ENCODE measurements at places on chromosomes 6 and 20.

DNA sequence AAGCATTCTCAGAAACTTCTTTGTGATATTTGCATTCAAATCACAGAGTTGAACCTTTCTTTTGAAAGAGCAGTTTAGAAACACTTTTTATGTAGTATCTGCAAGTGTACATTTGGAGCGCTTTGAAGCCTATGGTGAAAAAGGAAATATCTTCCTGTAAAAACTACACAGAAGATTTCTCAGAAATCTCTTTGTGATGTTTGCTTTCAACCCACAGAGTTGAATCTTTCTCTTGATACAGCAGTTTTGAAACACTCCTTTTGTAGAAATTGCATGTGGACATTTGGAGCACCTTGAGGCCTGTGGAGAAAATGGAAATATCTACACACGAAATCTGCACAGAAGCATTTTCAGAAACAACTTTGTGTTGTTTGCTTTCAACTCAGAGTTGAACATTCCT lies 612.3 kb upstream of the ZNF337 start:
- no peak for DNase-seq

GRCh38 chr6:52704060-52704459 lies 33.1 kb downstream of the TMEM14A start:
- no peak for DNase-seq

DNA sequence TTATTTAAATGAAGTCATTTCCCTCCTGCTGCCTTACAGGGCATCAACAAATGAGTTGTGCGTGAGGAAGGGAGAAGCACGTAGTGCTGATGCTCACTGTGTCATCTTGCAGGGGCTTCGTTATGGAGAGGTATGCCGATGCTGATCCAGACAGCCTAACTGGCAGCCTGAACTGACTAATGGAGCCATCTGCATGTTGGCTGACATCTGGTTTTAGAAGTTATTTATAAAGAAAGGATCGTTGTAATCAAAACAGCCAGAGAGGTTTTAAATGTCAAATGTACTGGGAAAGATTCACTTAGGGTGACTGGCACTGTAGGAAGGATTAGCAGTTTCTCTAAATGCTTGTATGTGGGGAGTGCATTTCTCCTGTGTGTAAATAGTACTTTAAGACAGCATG lies 54.6 kb downstream of the FARS2 start:
- no peak for DNase-seq

GRCh38 chr6:70717038-70717801 lies 49.5 kb downstream of the SMAP1 start:
- no peak for DNase-seq

DNA sequence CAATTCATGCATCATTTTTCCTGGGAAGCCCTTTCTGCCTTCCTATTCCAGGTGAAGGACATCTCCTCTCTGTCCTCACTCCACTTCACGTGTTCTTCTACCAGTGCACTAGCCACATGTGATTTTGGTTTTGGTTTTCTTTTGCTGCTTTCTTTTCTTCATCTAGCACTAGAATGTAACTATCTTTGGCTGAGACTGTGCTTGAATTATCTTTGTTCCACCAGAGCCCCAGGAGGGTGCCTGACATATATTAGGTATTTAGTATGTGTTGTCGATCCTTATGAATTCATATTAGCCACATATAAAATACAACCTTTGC lies 79.9 kb downstream of the VGLL2 start:
- DNase-seq = no peak

GRCh38 chr6:65700561-65700960 lies 6.5 kb downstream of the EYS start:
- DNase-seq = no peak

DNA sequence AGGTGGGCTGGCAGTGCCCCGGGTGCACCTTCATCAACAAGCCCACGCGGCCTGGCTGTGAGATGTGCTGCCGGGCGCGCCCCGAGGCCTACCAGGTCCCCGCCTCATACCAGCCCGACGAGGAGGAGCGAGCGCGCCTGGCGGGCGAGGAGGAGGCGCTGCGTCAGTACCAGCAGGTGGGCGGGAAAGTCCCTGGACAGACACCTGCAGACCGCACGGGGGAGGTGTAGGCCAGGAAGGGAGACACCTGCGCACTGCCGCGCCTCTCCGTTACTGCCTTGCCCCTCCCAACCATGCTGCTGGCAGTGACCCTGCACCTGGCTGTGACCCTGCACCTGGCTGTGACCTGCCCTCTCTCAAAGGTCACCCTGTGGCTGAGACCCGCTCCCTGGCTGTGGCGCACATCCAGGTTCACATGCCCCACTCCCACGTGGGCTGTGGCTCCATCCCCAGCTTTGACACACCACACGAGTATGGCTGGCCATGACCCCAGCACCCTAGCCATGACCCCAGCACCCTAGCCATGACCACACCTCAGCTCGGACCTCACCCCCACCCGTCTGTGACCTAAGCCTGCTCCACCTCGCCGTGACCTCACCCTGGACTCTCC lies 11.6 kb downstream of the RBCK1 start:
- no peak for DNase-seq

- no peak for DNase-seq
Observed at GRCh38 chr6:140977403-140977802, 1155.3 kb upstream of the GJE1 start.

- DNase-seq = no peak
Observed at GRCh38 chr6:165222315-165223025, 86.9 kb downstream of the C6orf118 start.

- DNase-seq = no peak
Observed at GRCh38 chr6:35142588-35143569, 1.7 kb upstream of the TCP11 start.

DNA sequence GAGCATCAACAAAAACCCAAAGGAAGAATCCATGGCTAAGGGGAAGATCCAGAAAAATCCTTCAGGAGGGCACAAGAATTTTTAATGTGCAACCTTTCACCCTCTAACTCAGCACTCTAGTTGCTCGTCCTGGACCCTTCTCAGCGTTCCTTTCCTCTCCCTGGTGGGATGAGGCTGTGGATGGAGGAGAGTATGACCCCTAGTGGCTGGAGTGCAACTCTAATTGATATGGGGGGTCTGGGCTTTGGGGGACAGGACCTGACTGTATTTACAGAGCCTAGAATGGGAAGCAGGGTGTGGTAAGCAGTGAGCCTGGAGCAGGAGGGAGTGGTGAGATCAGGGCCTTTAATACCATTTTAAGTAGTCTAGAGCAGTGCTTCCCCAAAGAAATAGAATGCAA lies 83.9 kb upstream of the CEP85L start:
- no peak for DNase-seq

GRCh38 chr6:130466748-130467061 lies 100.9 kb downstream of the TMEM200A start:
- DNase-seq = no peak

DNA sequence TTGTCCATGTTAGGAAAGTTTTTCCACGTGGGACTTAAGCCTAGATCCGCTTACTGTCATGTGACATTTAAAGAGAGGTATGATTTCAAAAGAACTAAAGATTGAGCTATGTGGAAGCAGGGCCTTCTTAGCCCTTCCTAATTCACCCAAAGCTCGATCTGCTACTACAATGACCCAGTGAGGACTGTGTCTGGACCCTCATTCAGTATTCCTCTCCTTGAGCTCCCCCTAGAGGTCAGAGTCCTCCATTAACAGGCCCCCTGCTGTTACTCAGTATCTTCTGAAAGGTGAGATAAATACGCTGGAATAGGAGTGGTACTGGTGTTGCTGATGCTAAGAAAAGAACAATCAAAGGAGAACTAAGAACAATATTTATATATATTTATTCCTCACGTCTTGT lies 414.0 kb downstream of the GJA1 start:
- DNase-seq = no peak

DNA sequence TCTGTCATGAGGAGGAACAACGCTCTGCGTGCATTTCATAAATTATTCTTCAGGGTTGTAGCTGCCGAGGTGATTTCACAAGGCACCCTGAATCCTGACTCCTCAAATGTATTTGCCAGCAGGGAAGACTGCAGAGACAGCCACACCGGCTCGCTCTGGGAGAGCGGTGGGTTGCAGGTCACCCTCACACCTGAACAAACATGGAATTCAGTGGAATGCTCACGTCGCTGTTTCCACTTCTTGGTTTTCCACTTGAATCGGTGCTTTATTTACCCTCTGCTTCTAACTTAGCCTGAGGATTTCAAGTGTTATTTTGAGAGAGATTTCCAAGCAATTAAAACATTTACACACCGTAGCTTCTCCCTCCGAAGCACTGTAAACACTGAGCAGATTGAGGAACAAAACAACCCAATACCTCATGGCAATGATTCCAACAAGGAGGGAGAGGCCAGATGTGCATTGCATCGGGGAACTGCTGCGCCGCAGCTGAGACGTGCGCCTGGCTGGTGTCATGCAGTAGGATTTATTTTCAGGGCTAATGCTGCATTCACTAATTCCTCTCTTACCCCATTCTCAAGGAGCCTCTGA lies 59.5 kb upstream of the GGTLC1 start:
- no peak for DNase-seq

DNA sequence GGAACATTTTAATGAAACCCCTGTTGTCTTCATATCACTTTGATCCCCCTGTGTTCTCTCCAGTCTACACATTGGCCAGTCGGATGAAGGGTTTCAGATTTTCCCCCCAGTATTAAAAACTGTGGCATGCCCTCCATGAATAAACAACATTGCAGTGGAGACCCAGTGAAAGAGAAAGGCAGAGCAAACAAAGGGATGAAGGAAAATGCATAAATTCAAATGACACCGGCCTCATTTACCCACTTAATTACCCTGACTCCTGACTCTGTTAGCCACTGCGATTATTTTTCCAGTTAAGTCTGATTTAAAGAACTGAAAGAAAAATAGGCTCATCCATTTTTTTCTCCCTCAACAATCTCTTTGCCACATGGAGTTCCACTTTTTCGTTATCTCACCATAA lies 569.2 kb downstream of the TFAP2B start:
- no peak for DNase-seq

- no peak for DNase-seq
Observed at GRCh38 chr6:167840526-167841179, 13.9 kb downstream of the AFDN start.

DNA sequence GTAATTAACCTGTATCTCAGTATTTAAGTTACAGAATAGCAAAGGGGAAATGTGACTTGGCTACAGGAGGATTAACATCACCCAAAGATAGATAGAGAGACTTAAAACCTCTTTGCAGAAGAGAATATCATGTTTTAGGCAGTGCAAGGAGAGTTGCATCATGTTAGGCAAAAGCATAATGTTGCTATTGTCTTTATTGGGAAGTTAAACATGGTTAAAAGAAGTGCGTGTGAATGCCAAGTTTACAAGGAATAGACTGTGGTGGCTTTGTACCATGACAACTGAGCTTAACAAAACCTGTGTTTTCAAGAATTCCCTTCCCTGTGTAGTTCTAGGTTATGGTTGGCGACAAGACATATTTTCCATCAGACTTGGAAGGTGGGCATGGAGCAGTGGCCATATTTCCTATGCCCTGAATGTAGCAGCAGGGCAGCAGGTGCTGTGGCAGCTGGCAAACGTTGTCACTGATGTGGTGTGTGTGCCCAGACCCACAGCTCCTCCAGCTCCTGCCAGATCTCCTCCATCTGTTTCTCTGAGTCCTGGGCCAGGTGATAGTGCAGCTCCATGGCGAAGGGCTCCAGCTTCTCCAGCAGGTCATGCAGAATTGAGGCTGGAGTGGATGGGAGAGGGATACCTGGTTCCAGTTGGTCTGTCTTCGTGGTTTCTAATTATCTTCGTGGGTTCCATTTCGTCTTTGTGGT lies 163.3 kb downstream of the QRSL1 start:
- no peak for DNase-seq

DNA sequence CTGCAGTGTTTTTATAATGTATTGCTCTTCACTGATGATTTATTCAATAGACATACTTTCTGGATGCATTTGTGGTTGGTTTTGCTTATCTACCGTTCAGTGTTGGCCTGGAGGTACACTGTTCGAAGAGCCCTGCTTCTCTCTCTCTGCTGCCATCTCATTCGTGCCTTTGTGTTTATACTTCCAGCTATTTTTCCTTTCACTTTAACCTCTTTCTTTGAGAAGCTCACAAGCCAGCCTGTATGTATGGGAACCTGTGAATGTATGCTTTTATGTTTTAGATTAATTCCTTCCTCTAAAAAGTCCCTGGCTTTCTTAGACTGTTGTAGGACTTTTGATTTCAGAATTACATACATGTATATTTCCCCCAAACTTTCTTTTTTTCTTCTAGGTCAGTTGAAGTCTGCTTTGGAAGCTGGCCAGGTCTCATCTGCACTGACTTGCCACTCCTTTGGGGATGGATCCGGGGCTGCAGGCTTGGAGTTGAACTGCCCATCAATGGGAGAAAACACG lies 83.0 kb downstream of the SCAND1 start:
- DNase-seq = no peak

DNA sequence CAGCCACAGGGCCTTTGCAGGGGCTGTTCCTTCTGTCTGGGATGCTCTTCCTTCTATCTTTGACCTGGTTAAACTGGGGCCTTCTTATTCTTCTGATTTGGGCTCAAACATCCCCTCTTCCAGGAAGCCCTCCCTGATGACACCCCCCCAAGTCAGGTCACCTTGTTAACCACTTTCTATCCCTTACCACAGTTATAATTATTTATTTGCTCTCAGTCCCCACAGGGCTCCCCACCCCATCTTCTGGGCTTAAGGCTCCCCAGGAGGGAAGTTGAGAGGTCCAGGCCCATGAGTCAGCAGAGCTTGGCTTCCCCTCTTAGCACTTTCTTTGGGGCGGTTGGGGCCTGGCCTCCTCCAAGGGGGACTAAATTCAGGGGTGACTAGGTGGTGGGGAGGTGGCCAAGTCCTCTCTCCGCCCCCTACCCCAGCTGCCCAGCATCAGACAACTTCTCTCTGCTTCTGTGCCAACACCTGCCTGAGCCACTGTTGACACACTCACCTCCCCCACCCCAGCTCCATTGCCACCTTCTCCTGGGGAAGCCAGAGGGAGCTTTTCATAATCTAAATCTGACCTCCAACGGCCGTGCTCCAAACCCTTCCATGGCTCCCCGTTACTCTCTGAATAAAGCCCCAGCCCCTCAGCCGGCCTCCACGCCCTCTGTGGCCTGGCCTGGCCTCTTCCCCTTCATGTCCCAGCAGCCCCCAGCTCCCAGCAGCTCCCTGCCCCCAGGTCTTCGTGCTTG lies 70.0 kb downstream of the CEBPB start:
- no peak for DNase-seq

GRCh38 chr6:30601815-30602641 lies 15.0 kb downstream of the PPP1R10 start:
- no peak for DNase-seq

- DNase-seq = no peak
Observed at GRCh38 chr6:105207524-105208269, 27.9 kb upstream of the POPDC3 start.

DNA sequence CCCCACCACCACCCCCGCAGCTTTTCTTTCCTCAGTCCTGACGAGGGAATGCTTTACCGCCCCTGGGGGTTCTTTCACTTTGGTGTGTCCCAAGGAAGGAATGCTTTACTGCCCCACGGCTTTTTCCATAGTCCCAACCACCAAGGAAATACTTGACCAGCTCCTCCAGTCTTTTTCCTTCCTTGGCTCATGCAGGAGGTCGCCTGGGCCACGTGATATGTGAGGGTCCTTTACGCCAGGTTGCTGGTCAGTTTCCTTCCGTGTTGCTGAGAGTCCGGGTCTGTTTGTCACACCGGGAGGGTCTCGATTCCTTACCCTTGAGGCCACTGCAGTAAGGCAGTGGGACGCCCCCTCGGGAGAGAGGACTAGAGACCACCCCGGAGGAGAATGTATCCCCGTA lies 58.9 kb upstream of the CDH4 start:
- DNase-seq = no peak

- no peak for DNase-seq
Observed at GRCh38 chr20:34449674-34450592, 66.3 kb upstream of the DYNLRB1 start.
